Renal cortex interstitium (tissue), 15 donors: ENCODE measurements at places on chromosomes 12 and 14. TPM values are rescaled to one million over a fixed set of nuclear protein-coding genes. Genes with fewer than 3 reads are reported as not detected.

Gene ITGA5
- 50.6 TPM for polyA plus RNA-seq

Gene E2F7
- 6.9 TPM for polyA plus RNA-seq

DNA sequence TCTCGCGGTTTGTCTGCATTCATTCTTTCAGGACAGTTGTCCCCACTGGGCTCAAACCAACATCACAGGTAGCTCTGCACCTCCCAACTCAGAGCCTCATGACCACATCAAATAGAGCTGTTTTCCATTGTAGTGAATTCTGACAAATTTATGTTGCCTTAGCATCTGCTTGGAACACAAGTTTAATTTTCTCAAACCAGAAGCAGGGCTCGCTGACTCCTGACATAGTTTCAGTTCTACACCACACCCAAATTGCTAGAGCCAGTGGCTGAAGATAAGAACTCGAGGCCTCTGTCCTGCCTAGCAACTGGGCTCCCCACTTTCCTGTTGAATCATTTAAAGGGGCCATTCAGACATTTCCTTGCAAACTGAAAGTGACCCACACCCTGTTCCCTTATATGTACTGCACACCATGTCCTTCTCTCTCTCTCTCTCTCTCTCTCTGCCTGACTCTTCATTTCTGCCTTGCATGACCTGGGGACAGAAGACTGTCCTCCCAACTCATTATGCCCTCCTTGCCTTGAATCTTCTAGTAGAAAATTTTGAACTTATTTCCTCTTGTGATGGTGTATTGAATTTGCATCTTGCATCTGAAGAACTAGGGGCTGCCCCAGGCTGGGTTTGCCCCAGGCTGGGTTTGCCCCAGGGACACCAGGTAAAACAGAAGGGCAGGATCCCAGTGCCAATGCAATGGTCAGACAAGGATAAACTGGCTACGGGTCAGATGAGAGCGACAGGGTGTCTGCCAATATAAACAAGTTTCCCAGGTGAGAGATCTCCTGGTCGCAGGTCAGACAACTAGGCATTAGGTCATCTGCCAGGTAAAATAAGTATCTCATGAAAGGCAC, 9.7 kb upstream of the WSCD2 start:
- DNase-seq: no peak

GRCh38 chr12:124675881-124676713, 108.7 kb upstream of the NCOR2 start:
- no peak for DNase-seq

DNA sequence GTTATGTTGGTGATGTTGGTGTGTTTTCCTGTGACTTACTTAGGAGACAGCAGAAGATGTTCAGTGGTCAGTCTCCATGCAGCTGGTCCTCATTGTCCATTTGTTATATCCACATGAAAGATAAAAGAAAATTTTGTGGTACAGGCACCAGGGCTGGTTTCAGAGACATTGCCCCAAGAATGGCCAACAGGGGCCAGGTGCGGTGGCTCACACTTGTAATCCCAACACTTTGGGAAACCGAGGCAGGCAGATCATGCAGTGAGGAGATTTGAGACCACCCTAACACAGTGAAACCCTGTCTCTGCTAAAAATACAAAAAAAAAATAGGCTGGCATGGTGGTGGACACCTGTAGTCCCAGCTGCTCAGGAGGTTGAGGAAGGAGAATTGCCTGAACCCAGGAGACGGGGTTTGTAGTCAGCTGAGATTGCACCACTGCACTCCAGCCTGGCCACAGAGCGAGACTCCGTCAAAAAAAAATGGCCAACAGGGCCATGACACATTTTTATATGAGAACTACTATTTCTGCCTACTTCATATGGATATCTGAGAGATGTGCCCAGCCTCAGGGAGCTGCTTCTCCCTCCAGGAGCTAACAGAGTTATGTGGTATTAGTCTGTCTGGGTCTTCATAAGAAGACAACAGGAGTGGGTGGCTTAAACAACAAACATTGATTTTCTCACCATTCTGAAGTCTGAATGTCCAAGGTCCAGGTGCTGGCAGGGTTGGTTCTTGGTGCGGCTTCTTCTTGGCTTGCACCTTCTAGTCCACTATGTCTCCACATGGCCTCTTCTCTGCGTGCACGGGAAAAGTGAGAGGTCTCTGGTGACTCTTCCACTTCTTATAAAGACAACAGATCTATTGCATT, 821.7 kb downstream of the TMEM121 start:
- DNase-seq: no peak

DNA sequence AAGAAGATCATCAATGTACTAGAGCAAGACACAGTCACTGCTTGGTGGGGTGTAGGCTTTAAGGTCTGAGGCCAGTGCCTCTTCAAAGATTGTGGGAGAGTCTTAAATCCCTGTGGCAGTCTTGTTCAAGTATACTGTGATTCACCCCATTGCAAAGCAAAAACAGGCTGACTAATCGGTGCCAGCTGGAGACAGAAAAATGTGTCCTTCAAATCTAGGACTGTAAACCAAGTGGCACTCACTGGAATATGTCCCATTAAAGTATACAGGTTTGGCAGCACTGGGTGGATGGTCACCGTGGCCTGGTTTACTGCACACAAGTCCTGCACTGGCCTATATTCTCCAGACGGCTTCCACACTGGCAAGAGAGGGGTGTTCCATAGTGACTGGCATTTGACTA, 1315.3 kb downstream of the TMEM121 start:
- no peak for DNase-seq
